Urinary bladder (tissue), 4 donors: ENCODE measurements at places on chromosomes 11 and 22. TPM values are rescaled to one million over a fixed set of nuclear protein-coding genes. Genes with fewer than 3 reads are reported as not detected.

DNA sequence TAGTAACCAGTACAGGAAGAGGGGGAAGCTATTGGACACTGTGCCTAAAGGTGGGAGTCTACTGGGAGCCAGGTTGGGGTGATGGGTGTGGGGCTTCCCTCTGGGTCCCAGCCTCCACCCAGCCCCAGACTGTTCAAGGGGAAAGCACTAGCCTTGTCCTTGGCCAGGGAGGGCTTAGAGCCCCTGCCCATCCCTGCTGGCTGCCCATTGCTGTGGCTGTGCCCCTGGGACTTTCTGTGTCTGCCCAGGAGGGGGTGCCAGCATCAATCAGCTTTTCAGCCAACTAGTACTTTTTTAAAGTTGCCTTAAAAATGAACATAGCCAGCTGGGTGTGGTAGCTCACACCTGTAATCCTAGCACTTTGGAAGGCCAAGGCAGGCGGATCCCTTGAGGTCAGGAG is 19.9 kb downstream of the INCENP start:
- no peak for DNase-seq

DNA sequence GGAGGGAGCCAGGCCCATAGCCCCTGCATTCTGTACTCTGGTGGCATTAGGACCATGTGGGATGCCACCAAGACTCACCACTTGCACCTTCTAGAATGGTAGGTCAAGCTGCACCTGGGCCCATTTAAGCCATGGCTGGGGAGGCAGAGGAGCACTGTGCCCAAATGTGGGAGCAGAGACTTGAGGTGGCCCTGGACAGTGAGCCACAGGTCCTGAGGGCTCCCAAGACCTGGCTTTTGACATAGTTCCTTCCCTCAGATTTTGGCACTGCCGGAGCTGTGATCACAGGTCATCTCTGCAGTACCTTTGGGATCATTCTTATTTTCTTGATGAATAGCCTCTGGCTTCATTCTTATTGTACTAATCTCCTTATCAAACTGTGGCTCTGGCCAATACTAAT is 43.2 kb downstream of the ST3GAL4 start:
- DNase-seq = no peak

- no peak for DNase-seq
These were observed 1089.1 kb downstream of the TBC1D22A start for GRCh38 chr22:47851586-47851985.

CALCA gene
- polyA plus RNA-seq = 0.20 TPM

NAGA gene
- 30.9 TPM for polyA plus RNA-seq

NRIP3 gene
- polyA plus RNA-seq = 2.1 TPM
